ENCODE measurements at places on chromosomes 6 and 20.

GRCh38 chr6:92139601-92140000 is 1279.8 kb downstream of the EPHA7 start:
- no peak for DNase-seq

GRCh38 chr6:3355358-3356055 is 96.8 kb downstream of the PSMG4 start:
- DNase-seq = no peak

GRCh38 chr6:81455641-81456040 is 296.8 kb downstream of the TENT5A start:
- DNase-seq = no peak

GRCh38 chr20:1835186-1836035 is 59.8 kb upstream of the SIRPA start:
- DNase-seq = peak; percentile 50

- no peak for DNase-seq
These were observed 141.3 kb downstream of the PXDC1 start for GRCh38 chr6:3610206-3610605.

DNA sequence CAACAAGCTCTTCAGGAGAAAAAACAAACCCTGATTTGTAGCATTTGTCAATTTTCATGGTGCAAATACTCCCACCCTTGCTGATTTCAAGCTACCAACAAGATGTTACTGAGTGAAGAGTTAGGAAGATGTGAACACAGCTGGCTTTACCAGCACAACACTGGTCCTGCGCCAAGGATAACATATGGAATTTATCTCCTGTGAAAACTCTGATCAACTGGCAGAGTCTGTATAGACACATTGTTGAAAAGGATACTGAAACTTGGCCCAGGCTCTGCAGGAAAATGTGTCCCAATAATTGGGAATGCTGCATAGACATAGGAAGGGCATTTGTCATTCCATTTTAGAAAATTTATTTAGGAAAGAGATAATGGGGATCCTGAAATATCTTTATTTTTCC is 29.0 kb downstream of the OTOR start:
- no peak for DNase-seq

- DNase-seq = no peak
These were observed 36.6 kb upstream of the BTN3A2 start for GRCh38 chr6:26328265-26328844.

- no peak for DNase-seq
These were observed 18.1 kb downstream of the TOP1 start for GRCh38 chr20:41046716-41047115.

- DNase-seq = no peak
These were observed 69.6 kb downstream of the TMEM242 start for GRCh38 chr6:157253699-157254098.

- no peak for DNase-seq
These were observed 518.3 kb downstream of the DHX35 start for GRCh38 chr20:39480276-39481043.

DNA sequence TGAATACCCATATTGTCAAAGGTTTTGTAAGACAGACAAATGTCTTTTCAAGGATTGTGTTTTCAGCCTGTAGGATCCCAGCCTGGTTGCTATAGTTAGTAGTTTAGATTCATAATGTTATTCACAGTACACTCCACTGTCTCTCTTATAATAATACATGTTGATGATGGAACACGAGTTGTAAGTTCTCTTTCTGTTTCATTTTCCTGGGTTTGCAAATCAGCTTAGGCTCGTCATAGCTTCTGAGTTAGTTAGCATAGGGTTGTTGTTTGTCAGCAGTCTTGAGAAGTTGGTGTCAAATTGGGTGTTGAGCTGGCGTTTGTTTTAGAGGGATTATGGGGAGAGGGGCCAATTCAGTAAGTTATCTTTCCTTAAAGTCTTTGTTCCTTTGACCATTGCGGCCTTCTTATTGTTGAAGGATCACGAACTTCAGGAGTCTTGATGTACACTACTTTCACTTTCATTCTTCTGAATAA is 45.8 kb downstream of the QKI start:
- no peak for DNase-seq

DNA sequence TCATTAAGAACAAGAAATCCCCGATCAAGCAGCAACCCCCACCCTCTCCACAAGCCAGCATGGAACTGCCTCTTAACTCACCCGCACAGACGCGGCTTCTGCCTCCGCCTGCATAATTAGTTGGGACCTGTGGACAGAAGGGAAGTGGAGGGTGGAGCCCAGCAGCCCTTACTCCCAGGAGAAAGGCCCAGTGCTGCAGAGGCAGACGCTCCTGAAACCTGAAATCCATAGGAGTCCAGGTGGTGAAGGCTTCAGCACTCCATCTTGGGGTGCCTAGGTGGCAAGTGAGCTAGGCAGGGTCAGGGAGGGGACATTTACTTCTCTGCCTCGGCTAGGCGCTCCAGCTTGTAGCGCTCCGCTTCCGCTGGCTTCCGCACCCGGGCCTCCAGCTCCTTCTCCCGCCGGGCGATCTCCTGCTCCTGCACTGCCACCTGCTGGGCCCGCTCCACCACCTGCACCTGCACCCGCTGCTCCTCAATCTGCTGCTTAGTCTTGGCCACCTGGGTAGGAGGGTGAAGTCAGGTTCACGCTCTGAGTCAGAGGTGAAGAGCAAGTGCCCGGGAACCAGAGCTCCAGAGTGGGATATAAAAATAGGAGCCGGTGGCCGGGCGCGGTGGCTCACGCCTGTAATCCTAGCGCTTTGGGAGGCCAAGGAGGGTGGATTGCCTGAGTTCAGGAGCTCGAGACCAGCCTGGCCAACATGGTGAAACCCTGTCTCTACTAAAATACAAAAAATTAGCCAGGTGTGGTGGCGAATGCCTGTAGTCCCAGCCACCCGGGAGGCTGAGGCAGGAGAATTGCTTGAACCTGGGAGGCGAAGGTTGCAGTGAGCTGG is 10.7 kb downstream of the TUBB start:
- peak; percentile 74 for DNase-seq

DNA sequence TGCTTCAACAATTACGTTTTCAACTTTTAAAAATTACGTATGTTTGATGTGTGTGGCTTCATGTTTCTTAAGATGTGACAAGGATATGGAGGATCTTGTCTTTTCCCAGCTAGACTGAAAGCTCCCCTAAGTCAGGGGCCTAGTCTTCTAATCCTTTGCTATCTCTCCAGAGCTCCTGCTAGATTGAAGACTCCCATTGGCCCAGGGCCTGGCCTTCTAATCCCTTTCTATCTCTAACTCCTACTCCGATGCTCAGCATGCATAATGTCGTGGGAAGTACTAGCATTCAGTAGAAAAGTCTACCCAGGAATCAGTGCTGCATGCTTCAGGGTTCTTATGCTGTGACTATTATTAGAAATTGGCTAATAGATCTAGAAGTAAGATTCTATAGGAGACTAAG is 144.8 kb upstream of the SUPT3H start:
- no peak for DNase-seq

GRCh38 chr6:100959280-100959679 is 78.2 kb upstream of the ASCC3 start:
- no peak for DNase-seq

- no peak for DNase-seq
These were observed 33.2 kb downstream of the PHACTR1 start for GRCh38 chr6:12749531-12750379.

- no peak for DNase-seq
These were observed 695.0 kb downstream of the COL12A1 start for GRCh38 chr6:74510878-74511277.

- DNase-seq = no peak
These were observed 13.8 kb upstream of the PTPRA start for GRCh38 chr20:2859330-2860121.

- no peak for DNase-seq
These were observed 10.7 kb downstream of the ANGPT4 start for GRCh38 chr20:905396-905961.

- DNase-seq = no peak
These were observed 9.1 kb downstream of the MC3R start for GRCh38 chr20:56257604-56258003.

- DNase-seq = no peak
These were observed 162.6 kb downstream of the COL19A1 start for GRCh38 chr6:70028926-70029325.

DNA sequence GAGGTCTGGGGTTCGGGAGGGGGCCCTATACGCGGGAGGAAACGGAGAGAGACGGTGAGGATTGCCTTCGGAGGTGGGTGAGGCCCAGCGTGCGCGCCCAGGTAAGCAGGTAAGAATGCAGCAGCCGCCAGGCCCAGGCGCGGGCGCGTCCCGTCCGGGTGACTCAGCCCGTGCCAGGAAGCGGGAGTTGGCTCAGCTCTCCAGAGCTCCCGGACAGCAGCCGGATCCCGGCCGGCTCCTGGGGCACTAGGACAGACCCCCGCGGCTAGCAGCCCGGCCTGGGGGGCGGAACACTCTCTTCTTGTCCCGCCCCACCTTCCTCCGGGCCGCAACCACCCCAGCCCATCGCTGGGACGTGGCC is 1.5 kb upstream of the MDFI start:
- DNase-seq = no peak

DNA sequence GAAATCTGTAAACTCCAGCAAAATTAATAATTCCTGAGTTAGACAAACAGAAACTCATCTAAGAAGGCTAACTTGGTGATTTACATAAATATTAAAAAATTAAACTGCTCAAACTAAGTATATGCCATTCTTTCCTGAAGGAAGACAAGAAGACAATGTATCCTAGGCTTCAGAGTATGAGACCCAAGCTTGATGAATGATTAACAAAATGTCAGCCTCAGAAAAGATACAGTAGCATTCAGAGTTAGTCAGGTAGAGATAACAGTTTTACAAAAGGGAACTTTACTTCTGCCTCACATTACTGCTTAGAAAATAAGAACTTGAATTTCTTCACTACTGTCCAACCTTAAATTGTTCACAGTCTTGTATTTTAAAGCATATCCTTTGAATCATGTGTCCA is 12.0 kb downstream of the CSNK2A1 start:
- DNase-seq = no peak

- DNase-seq = peak; percentile 82
These were observed 946 bp downstream of the BEND3 start for GRCh38 chr6:107114213-107114925.

- no peak for DNase-seq
These were observed 46.4 kb upstream of the NT5E start for GRCh38 chr6:85403331-85404015.

- DNase-seq = no peak
These were observed 33.6 kb downstream of the TFAP2A start for GRCh38 chr6:10381133-10381829.

DNA sequence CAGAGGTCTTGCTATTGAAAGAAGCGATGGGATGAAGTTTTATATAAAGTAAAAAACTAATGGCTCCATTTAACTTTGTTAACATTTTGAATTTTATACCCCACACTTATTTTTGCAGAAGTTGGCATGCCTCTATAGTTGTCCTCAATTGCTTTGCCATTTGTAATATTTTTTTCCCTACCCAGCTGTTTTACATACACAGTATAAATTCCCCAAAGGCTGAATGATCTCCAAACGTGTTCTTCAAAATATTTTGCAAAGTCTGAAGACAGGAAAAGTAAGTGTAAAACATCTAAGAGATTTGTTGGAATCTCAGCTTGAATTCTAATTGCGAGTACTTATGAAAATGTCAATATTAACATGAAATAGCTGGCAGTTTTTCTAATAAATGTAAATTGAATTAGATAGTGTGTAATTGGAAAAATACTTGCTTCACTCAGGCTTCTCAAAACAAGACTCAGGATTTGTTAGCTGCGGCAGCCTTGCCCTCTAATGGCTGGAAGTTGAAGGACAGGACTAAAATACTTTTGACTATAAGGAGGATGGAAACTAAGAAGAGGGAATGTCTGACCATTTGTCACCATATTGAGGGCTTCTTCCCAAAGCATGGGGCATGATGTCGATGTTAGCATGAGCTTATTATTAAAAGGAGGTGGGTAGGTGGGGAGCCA is 226.8 kb downstream of the UST start:
- DNase-seq = no peak

- DNase-seq = no peak
These were observed 88.0 kb downstream of the ATP9A start for GRCh38 chr20:51680067-51680749.
